ENCODE measurements at places on chromosomes 6 and 20. TPM values are rescaled to one million over a fixed set of nuclear protein-coding genes. Genes with fewer than 3 reads are reported as not detected.

PTCRA gene
- not detected for total RNA-seq

FAM217A gene
- not detected for total RNA-seq

KHDRBS2 gene
- total RNA-seq = not detected

FOXS1 gene
- total RNA-seq = 15.7 TPM

Data from aortic smooth muscle cell (primary cell).